ENCODE measurements at places on chromosomes 4 and X.

GRCh38 chrX:6299724-6300123 lies 71.1 kb upstream of the NLGN4X start:
- no peak for DNase-seq

DNA sequence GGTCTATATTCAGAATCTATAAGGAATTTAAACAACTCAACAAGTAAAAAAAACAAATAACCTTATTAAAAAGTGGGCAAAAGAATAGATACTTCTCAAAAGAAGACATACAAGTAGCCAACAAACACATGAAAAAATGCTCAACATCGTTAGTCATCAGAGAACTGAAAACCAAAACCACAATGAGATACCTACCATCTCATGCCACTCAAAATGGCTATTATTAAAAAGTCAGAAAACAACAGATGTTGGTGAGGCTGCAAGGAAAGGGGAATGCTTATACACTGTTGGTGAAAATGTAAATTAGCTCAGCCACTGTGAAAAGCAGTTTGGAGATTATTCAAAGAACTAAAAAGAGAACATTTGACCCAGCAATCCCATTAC lies 201.6 kb downstream of the QDPR start:
- no peak for DNase-seq

DNA sequence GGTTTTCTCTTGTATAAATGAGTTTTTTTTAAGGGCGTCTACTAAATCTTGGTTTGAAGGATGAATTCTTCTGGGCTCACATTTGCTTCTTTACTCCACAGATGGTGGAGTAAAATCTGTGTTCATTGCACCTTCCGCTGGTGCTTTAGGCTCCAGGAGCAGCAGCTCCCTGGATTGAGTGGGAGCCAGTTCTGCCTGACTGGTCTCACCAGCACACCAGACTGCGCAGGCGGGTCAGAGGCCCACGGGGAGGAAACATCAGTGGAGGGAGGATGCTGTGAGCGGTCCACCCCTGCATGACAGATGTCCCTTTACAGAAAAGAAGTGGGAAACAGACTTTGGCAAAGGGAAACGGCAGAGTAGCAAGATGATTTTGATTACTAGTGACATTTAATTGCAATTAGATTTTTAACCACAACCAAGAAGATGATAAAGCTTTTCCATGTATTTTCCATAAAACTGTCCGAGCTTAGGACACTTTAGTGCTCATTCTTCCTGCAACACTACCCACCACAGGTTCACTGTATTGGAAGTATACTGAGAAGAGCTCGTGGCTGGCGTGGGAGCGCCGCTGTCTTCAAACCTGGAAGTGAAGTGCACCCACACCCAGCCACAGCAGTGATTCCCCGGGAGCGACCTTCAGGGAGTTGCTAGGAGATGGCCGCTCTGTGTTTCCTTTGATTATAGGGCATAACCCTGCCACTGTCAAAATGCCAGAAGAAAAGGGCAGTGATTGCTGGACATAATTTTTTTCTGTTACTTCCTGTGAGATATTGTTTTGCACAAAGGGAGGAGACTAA lies 95.2 kb downstream of the SORBS2 start:
- DNase-seq: no peak

- peak; percentile 18 for DNase-seq
These were observed 84.0 kb downstream of the NHSL2 start for GRCh38 chrX:71994601-71995000.

DNA sequence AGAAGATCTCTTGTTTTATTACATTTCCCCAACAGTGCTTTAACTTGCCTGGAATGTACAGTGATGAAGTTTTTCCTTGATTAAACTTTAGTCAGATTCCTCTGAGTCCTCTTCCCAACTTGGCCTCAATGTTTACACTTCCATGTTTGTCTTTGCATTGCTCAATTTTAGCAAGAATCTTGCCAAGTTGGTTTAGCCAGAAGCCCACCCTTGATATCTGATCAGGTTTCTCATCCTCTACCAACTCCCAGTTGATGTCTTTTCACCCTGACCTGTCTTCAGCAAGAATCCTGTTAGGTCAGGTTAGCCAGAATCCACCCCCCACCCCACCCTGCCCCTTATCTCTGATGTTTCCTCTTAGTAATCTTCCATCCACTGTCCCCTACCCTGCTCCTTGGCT lies 120.9 kb downstream of the MBNL3 start:
- DNase-seq: no peak

- no peak for DNase-seq
These were observed 19.9 kb upstream of the PLP1 start for GRCh38 chrX:103756736-103757135.

- peak; percentile 36 for DNase-seq
These were observed 6.2 kb downstream of the PLAC8 start for GRCh38 chr4:83108101-83108861.

DNA sequence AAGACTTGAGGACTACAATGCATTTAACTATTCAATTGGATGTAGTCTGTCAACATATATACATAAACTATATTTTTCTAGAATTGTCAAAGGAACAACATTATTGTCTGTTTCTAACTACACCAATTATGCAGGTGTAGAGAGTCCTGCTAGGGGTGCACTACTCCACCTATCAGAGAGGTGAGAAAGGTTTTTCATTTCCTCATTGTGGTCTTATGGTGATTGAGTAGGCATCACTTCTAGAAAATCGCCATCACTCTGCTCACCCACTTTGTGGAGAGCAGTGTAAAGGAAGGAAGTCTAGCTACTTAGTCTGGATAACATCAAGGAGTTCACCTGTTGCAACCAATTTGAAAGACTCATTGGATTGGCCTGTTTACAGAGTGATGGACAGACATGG lies 4.4 kb upstream of the ADH1C start:
- DNase-seq: no peak

GRCh38 chr4:100790836-100791615 lies 273.2 kb upstream of the EMCN start:
- no peak for DNase-seq

DNA sequence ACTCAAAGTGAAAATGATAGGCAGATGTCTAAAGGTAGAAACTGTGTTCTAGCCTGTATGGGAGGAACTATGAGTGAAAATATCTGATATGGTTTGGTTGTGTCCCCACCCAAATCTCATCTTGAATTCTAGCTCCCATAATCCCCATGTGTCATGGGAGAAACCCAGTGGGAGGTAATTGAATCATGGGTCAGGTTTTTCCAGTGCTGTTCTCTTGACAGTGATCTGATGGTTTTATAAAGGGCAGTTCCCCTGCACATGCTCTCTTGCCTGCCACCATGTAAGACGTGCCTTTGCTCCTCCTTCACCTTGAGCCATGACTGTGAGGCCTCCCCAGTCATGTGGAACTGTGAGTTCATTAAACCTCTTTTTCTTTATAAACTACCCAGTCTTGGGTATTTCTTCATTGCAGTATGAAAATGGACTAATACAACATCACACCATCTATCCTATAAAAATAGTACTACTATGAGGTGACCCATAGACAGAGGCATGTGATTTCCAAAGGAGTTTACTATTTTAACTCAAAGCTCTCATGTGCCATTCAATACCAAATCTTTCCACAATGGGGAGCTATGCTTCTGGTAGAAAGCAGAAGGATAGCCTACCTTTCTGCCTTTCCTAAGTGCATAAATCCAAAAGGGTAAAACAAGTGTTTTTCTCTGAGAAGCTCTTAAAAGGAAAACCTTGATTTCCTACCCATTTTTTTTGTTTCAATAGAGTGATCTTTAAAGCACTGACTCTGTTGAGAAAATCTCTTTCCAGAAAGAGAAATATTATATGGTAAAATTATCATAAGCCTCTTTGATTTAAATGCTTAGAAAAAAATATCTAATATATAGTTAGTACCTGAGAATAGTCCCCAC lies 38.8 kb downstream of the SEC31A start:
- peak; percentile 47 for DNase-seq

- no peak for DNase-seq
These were observed 31.8 kb upstream of the NKX6-1 start for GRCh38 chr4:84530871-84531270.

GRCh38 chr4:140195806-140196205 lies 41.8 kb upstream of the MAML3 start:
- DNase-seq: no peak

DNA sequence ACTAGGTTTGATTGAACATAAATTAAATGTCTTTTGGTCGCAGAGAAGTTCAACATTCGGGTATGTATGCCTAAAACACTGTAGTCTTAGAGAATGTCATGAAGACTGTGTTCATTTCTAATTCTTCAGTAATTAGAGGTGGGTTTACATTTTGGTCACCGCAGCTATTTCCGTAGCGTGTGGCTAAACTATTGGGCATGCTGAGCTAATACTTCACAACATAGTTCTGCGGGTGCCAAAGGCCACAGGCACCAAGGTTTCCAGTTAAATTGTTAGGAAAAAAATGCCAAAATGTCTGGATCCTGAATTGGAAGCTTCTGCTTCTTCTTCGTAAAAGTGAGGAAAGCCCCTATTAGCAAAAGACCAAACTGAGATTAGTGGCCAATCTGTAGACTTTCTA lies 25.1 kb downstream of the SMIM31 start:
- DNase-seq: no peak

DNA sequence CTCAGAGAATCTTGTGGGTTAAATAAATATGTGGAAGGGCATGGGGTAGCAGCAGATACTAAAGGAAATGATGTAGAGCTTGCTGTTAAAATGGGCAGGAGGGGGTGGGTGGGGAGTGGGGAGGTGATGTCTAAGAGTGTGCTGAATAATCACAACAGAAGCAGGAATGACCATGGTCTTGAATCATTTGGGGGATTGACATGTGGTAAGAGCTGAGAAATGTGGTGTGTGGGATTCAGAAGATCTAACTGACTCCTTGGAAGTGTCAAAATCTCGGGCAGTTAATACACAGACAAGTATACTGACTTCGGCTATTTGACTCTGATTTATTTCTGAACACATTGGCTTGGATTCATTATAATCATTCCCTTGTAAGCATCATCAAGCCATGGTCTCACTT lies 6.8 kb downstream of the VGLL1 start:
- no peak for DNase-seq

GRCh38 chr4:4320528-4320927 lies 30.5 kb downstream of the ZBTB49 start:
- DNase-seq: no peak

DNA sequence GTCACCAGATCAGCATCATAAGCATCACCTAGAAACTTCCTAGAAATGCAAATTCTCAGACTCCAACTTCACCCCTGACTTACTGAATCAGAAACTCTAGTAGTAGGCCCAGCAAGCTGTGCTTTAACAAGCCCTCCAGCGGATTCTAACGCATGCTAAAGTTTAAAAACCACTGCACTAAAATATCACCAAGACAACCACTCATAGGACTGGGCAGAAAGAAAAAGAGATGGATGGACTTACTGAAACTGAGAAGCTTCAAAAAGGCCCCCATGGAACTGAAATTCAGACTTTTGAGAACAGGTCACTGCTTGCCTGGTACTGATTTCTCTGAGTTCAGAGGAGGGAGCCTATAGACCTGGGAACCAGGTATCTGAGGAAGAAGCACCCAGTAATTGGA lies 40.1 kb downstream of the FAM241A start:
- no peak for DNase-seq

DNA sequence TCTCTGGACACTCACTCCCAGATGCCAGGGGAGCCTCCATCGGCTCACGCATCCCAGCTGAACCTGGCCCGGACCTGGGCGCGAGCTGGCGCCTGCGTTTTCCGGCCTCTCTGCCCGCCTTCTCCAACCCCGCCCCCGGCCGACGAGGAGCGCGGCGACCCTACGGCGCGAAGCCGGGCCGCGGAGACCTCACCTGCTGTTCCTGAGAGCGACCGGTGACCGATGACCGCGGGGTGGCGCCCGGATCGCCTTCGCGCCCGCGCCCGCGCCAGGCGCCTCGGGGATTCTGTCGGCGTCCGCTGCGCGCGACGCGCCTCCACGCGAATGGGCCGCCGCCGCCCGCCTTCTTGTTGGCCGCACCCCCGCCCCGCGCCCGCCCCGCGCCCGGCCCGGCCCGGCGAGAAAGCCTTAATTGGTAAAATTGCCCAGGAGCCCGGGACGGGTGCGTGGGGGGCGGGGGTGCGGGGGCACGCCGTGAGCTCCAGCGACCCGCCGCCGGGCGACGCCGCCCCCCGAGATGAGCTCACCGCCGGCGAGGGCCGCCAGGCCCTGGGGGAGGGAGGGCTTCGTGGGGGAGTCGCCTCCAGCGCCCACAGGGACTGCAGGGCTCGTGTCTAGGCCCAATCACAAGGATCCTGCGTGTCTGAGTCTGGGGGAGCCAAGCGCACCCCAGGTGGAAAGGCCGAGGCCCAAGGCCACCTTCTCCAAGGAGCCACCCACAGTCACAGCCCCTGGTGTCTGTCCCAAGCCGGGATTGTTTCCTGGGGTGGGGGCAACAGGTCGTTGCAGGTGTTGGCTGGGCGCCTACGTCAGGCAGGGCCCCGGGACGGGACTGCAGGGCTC lies at the start of gene FLNA:
Gene FLNA, minus strand, starts transcription at position 322 of the 843 bp plus-strand sequence. CDS start 3,389 bp downstream, outside the sequence.
- peak; percentile 33 for DNase-seq
